Activated naive CD4-positive, alpha-beta T cell treated with anti-CD3 and anti-CD28 coated beads for 36 hours (primary cell): ENCODE measurements at places on chromosomes 2 and 18. TPM values are rescaled to one million over a fixed set of nuclear protein-coding genes. Genes with fewer than 3 reads are reported as not detected.

The EIF2AK3 gene
- total RNA-seq = 10.0 TPM

The RBKS gene
- 1.2 TPM for total RNA-seq

The MARCHF4 gene
- total RNA-seq = not detected

DNA sequence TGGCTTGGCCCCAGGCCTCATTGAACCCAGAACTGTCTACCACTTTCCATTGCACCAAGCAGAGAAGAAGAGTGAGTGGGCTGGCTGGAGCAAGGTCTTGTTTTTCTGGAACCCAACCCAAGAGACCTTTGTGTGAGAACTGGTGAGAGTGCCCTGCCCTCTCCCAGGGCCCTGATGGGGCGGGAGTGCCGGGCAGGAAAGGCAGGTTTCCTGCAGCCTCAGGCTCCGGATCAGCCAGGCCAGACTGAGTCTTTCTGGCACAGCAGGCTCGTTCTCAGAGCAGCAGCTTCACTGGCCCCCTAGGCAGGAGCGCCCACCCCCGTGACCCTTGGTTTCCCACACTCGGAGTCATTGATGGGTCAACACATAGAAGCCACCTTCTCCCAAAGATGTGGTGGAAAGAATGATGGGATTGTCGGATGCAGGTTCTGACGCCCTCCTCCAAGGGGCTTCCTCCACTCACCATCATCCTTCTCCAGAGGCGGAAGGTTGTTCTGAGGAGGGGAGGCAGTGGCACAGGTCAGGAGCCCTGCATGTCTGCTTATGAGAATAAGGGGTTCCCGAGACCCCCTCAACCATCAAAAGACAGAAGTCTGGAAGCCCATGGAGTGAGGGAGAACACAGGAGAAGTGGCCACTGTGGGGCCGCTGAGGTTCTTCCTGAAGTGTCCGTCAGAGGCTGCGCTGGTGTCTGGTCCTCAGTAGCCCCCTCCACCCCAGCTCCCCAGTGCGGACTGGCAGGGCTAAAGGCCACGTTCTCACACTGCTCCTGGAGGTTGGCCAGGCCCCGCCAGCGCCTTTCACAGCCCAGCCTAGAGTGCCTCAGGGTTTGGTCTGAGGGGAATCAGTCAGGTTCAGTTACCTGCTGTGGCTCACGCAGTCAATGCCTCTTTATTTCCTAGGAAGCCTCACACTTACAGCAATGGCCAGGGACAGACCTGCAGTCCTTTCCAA lies 62.8 kb upstream of the LAPTM4A start:
- H3K36me3 ChIP-seq = no peaks in the 10 kb centered on the region
- no peak overlapping the region for H3K4me3 ChIP-seq
- no peak overlapping the region for H3K27ac ChIP-seq
- no peaks in the 10 kb centered on the region for H3K4me1 ChIP-seq

- no peaks in the 10 kb centered on the region for H3K4me1 ChIP-seq
- no peak for DNase-seq
- no peak overlapping the region for H3K27ac ChIP-seq
- no peak overlapping the region for H3K4me3 ChIP-seq
- H3K36me3 ChIP-seq = no peaks in the 10 kb centered on the region
Measured at GRCh38 chr18:22180722-22181121, 11.3 kb downstream of the GATA6 start.

GRCh38 chr2:162382278-162382677 lies 38.3 kb downstream of the GCA start:
- no peak overlapping the region for H3K27ac ChIP-seq
- no peaks in the 10 kb centered on the region for H3K4me1 ChIP-seq
- DNase-seq = no peak

- H3K4me1 ChIP-seq = no peaks in the 10 kb centered on the region
- no peak overlapping the region for H3K27ac ChIP-seq
- no peak overlapping the region for H3K4me3 ChIP-seq
- no peaks in the 10 kb centered on the region for H3K27me3 ChIP-seq
- H3K36me3 ChIP-seq = peaks cover 27% of the 10 kb centered on the region
- DNase-seq = no peak
Measured at GRCh38 chr2:43340066-43340465, 113.7 kb upstream of the ZFP36L2 start.

GRCh38 chr2:98804736-98805135 lies 73.8 kb upstream of the MGAT4A start:
- H3K4me3 ChIP-seq = no peak overlapping the region
- no peak for DNase-seq
- H3K27me3 ChIP-seq = no peaks in the 10 kb centered on the region
- H3K36me3 ChIP-seq = no peaks in the 10 kb centered on the region
